ENCODE measurements at places on chromosomes 4 and X. TPM values are rescaled to one million over a fixed set of nuclear protein-coding genes. Genes with fewer than 3 reads are reported as not detected.
A peak's percentile ranks its signal among the peaks of the same experiment; 100 is the strongest.

- no peak for DNase-seq
- H3K27me3 ChIP-seq: no peaks in the 10 kb centered on the region
- H3K36me3 ChIP-seq: no peaks in the 10 kb centered on the region
- H3K4me3 ChIP-seq: no peak overlapping the region
- no peak overlapping the region for H3K27ac ChIP-seq
- H3K4me1 ChIP-seq: no peaks in the 10 kb centered on the region
Observed at GRCh38 chr4:76705472-76705871, 192.5 kb downstream of the SOWAHB start.

DNA sequence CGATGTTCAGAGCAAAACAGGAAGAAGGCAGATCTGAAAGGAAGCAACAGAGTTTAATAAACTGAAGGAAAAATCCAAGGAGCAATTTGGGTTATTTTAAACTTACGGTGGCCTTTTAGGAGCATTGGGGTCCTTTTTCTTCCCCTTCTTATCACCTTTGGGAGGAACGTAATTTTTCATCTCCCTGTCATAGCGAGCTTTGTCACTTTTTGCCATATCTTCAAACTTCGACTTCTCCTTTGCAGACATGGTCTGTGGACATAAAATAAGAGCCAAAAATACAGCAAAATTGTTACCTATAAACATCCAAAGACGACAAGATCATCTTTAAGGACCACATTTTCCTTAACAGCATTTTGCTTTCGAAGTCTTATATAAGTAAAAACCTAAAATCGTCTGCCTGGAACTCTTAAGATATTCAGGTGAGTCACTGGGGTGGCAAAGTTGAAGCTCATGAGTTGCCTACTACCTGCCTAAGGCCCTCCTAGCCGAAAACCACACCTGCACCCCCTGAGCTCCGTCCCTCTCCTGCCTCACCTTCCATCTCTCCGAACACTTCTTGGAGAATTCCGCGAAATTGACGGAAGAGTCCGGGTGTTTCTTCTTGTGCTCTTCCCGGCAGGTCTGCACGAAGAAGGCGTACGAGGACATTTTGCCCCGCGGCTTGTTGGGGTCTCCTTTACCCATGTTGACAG is 1.0 kb downstream of the HMGB2 start:
- H3K27me3 ChIP-seq: no peaks in the 10 kb centered on the region
- DNase-seq: no peak
- H3K4me1 ChIP-seq: peaks cover 14% of the 10 kb centered on the region
- H3K27ac ChIP-seq: peak overlapping the region; percentile 100
- no peaks in the 10 kb centered on the region for H3K36me3 ChIP-seq
- H3K4me3 ChIP-seq: peak overlapping the region; percentile 90

DNA sequence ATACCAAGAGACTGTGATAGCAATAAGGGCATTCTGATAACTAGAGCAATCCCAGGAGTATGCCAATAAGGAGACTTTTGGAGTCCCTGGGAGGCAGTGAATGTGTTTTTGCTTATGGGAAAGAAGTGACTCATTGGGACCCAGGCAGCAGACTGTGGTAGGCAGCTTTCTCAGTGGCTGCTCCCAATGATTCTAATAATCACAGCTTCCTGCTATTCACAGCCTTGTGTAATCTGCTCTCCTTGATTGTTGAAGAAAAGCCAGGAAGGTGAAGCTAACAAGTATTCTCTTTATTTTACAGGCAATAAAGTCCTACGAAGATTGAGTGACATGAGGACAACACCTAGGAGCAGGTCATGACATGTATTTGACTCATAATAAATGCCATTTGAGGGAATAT is 70.3 kb upstream of the DDX60 start:
- H3K27ac ChIP-seq: no peak overlapping the region
- no peak for DNase-seq
- H3K27me3 ChIP-seq: no peaks in the 10 kb centered on the region
- no peak overlapping the region for H3K4me3 ChIP-seq
- H3K4me1 ChIP-seq: no peaks in the 10 kb centered on the region

GRCh38 chr4:120293341-120293740 is 226.7 kb upstream of the MAD2L1 start:
- H3K36me3 ChIP-seq: no peaks in the 10 kb centered on the region
- H3K4me1 ChIP-seq: no peaks in the 10 kb centered on the region
- DNase-seq: no peak
- no peaks in the 10 kb centered on the region for H3K27me3 ChIP-seq
- no peak overlapping the region for H3K4me3 ChIP-seq

DNA sequence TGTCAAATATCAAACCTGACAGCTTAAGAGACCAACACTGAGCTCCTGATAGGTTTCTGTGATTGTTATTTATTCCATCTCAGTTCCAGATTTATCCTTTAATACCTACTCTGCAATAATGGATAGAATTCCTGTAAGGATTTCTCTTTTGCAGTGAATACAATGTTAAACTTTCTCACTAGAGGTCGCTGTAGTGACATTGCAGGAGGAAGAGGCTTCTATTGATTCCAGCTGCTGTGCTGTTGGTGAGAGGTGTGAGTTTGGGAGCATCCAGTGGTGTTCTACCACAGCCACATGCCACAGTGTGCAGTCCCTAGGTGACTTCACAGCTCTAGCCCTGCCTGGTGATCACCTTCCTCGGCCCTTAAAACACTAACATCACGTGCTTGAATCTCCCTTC is 34.6 kb upstream of the DCAF8L2 start:
- H3K27me3 ChIP-seq: no peaks in the 10 kb centered on the region
- no peak overlapping the region for H3K27ac ChIP-seq
- no peaks in the 10 kb centered on the region for H3K4me1 ChIP-seq
- H3K4me3 ChIP-seq: no peak overlapping the region
- no peaks in the 10 kb centered on the region for H3K36me3 ChIP-seq

DNA sequence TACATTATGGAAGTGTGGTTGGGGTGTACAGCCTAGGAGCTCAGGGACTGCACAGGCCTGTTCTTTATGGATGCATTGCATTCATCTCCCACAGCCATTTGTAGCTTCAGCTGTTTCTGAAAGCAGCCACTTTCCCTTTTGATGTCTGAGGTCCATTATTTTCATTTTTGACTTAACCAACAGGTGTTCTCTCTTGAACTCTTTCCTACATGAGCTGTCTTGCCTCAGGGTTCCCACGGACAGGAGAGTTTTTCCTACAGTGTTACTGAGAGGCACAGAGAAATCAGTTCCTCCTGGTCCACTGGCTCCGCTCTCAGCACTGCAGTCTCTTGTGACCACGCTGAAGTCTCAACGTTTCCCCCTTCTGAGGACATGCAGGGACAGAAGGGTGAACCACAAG is 87.2 kb downstream of the RASL11B start:
- no peaks in the 10 kb centered on the region for H3K27me3 ChIP-seq
- no peaks in the 10 kb centered on the region for H3K4me1 ChIP-seq
- no peak overlapping the region for H3K27ac ChIP-seq
- no peak for DNase-seq
- no peak overlapping the region for H3K4me3 ChIP-seq
- H3K36me3 ChIP-seq: no peaks in the 10 kb centered on the region

DNA sequence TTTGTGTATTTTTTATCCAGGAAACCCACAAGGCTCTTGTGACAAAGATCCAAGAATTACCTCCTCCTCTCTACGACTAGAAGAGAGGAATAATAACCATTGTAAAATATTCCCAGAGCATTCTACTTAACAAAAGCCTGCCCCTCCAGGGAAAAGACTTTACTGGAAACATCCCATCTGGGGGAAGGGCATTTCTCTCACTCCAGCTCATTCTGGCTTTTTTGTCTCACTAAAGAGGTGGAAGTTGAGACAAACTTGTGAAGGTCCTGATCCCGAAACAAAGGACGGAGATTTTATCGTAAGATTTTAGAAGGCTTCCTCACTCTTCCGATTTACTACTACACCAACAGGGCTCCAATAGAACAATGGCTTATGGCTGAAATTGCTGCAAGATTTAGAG is 692.0 kb upstream of the GRID2 start:
- no peak overlapping the region for H3K27ac ChIP-seq
- H3K27me3 ChIP-seq: no peaks in the 10 kb centered on the region
- DNase-seq: no peak
- no peaks in the 10 kb centered on the region for H3K4me1 ChIP-seq
- no peak overlapping the region for H3K4me3 ChIP-seq

DNA sequence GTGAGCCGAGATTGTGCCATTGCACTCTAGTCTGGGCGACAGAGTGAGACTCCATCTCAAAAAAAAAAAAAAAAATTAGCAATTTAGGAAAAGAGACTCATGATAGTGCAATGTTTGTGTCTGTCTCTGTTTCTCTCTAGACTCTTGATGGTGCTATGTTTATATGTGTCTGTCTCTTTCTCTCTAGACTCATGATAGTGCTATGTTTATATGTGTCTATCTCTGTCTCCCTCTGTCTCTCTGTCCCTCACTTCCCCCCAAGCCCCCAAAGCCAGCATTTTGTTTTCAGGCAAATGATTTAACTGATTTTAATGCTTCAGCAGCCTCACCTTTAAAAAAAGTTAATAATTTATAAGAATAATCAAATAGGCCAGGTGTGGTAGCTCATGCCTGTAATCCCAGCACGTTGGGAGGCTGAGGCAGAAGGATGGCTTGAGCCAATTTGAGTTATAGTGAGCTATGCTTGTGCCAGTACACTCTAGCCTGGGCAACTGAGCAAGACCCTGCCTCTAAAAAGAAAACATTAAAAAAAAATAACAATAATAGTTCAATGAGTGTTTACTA is 6.9 kb downstream of the MOB1B start:
- no peaks in the 10 kb centered on the region for H3K36me3 ChIP-seq
- no peaks in the 10 kb centered on the region for H3K27me3 ChIP-seq
- no peak overlapping the region for H3K27ac ChIP-seq
- no peak overlapping the region for H3K4me3 ChIP-seq

DNA sequence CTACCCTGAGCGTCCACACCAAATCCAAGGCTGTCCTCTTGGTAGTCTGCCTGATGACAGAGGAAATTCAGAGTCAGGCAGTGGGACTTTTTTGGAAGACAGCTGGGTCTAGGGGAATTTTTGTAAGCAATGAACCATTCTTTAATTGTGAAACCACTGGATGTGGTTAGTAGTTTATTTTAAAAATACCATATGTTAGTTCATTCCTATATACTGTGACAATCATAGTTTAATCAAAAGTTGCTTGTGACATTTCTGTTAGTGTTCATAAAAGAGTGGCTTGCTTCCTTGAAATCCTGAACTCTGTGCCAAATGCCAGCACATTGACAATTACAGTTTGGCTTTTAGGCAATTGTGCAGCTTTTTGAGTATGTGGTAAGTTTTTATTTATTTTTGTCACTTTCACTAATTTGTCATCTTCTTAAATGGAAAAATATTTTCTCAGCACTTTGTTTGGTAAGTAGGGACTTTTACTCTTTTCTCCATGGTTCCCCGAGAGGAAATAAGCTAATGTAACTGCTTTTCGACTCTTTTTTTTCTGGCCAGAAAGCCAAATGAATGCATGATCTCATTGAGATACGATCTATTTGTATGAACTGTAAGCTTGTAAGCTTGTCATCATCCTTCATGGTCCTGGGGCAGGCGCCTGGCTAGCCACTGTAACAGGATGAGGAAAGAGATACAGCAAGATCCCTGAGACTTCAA is 72.6 kb upstream of the SLC4A4 start:
- no peak overlapping the region for H3K4me3 ChIP-seq
- H3K36me3 ChIP-seq: no peaks in the 10 kb centered on the region
- no peaks in the 10 kb centered on the region for H3K27me3 ChIP-seq
- H3K27ac ChIP-seq: no peak overlapping the region

- no peak overlapping the region for H3K27ac ChIP-seq
- H3K4me1 ChIP-seq: no peaks in the 10 kb centered on the region
- H3K27me3 ChIP-seq: no peaks in the 10 kb centered on the region
- no peaks in the 10 kb centered on the region for H3K36me3 ChIP-seq
Observed at GRCh38 chr4:124642846-124643245, 69.7 kb downstream of the ANKRD50 start.

- H3K4me1 ChIP-seq: no peaks in the 10 kb centered on the region
- no peak overlapping the region for H3K27ac ChIP-seq
- no peak overlapping the region for H3K4me3 ChIP-seq
Observed at GRCh38 chrX:97895751-97896150, 1012.0 kb downstream of the RPA4 start.

- no peak overlapping the region for H3K27ac ChIP-seq
- DNase-seq: no peak
- no peaks in the 10 kb centered on the region for H3K4me1 ChIP-seq
- no peak overlapping the region for H3K4me3 ChIP-seq
- no peaks in the 10 kb centered on the region for H3K36me3 ChIP-seq
- no peaks in the 10 kb centered on the region for H3K27me3 ChIP-seq
Observed at GRCh38 chr4:48905363-48906015, 1.1 kb downstream of the OCIAD2 start.

DNA sequence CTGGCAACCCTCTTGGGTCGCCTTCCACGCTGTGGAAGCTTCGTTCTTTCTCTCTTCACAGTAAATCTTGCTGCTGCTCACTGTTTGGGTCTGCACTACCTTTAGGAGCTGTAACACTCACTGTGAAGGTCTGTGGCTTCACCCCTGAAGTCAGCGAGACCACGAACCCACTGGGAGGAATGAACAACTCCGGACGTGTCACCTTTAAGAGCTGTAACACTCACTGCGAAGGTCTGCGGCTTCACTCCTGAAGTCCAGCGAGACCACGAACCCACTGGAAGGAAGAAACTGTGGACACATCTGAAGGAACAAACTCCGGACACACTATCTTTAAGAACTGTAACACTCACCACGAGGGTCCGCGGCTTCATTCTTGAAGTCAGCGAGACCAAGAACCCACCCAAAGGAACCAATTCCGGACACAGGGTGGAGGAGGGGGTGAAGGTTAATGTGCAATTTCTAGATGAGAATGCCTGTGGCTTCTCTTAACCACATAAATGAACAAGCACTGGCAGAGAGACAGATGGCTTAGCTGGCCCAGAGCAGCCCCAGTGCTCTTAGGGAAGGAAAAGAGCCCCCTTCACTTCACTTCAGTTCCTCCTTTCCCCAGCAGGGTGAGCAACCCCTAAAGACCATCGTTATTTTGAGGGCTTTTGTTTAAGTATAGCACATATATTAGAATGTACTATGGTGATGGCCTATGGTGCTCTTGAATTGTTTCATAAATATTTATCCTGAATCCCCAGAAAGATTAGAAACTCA is 73.0 kb downstream of the LUZP4 start:
- no peaks in the 10 kb centered on the region for H3K4me1 ChIP-seq
- H3K27ac ChIP-seq: no peak overlapping the region
- H3K27me3 ChIP-seq: no peaks in the 10 kb centered on the region
- DNase-seq: no peak
- H3K4me3 ChIP-seq: no peak overlapping the region
- no peaks in the 10 kb centered on the region for H3K36me3 ChIP-seq

GRCh38 chrX:53280331-53281320 is 758 bp downstream of the IQSEC2 start:
- H3K36me3 ChIP-seq: no peaks in the 10 kb centered on the region
- H3K27ac ChIP-seq: peak overlapping the region; percentile 84
- H3K4me1 ChIP-seq: no peaks in the 10 kb centered on the region
- peak overlapping the region; percentile 37 for H3K4me3 ChIP-seq
- H3K27me3 ChIP-seq: no peaks in the 10 kb centered on the region
- DNase-seq: peak; percentile 76

Gene PAK3
- 9.6 TPM for total RNA-seq

Gene HCFC1
- 65.7 TPM for total RNA-seq

Gene NSUN7
- total RNA-seq: not detected

Gene SORBS2
- total RNA-seq: 35.2 TPM

Gene BEND2
- total RNA-seq: not detected

Gene TEX13B
- not detected for total RNA-seq

Gene CXorf65
- not detected for total RNA-seq
